ENCODE measurements at places on chromosomes 4 and X. TPM values are rescaled to one million over a fixed set of nuclear protein-coding genes. Genes with fewer than 3 reads are reported as not detected.

Gene ART3
- total RNA-seq, result not detected

Gene MEPE
- not detected for total RNA-seq

Gene SLITRK4
- 0.17 TPM for total RNA-seq

Gene BEND4
- total RNA-seq, result not detected

Gene CLTRN
- total RNA-seq, result not detected

Gene FABP2
- not detected for total RNA-seq

Gene CFAP47
- not detected for total RNA-seq

Gene L1CAM
- total RNA-seq, result 30.0 TPM

Gene FAM9B
- not detected for total RNA-seq

Gene NEUROG2
- not detected for total RNA-seq

Gene KLB
- total RNA-seq, result not detected

Gene ADGRA3
- total RNA-seq, result 24.8 TPM

Gene XAGE1A
- not detected for total RNA-seq

Gene SPINK2
- not detected for total RNA-seq

Gene VGLL1
- total RNA-seq, result not detected

Gene IL1RAPL2
- 5.7 TPM for total RNA-seq

Gene TMEM156
- total RNA-seq, result 1.8 TPM

Gene TXK
- total RNA-seq, result not detected

Measured in bronchus fibroblast of lung (primary cell).